ENCODE measurements at places on chromosomes 2 and 18. TPM values are rescaled to one million over a fixed set of nuclear protein-coding genes. Genes with fewer than 3 reads are reported as not detected.
A peak's percentile ranks its signal among the peaks of the same experiment; 100 is the strongest.

MC2R gene
- total RNA-seq = not detected

EMILIN1 gene
- total RNA-seq = 155 TPM

PDCD1 gene
- 1.5 TPM for total RNA-seq

LRP1B gene
- total RNA-seq = 0.42 TPM

IGFBP5 gene
- total RNA-seq = 1,471 TPM

TMEM18 gene
- total RNA-seq = 11.5 TPM

FIGN gene
- total RNA-seq = 11.0 TPM

IL37 gene
- not detected for total RNA-seq

PROKR1 gene
- total RNA-seq = not detected

GRCh38 chr2:105712981-105713596, 31.6 kb upstream of the NCK2 start:
- H3K27ac ChIP-seq = no peak overlapping the region
- no peaks in the 10 kb centered on the region for H3K27me3 ChIP-seq
- peak; percentile 53 for DNase-seq
- H3K36me3 ChIP-seq = no peaks in the 10 kb centered on the region

- no peaks in the 10 kb centered on the region for H3K36me3 ChIP-seq
- no peak overlapping the region for H3K4me3 ChIP-seq
- H3K27me3 ChIP-seq = no peaks in the 10 kb centered on the region
These were observed 176.7 kb upstream of the PKDCC start for GRCh38 chr2:41871080-41871479.

DNA sequence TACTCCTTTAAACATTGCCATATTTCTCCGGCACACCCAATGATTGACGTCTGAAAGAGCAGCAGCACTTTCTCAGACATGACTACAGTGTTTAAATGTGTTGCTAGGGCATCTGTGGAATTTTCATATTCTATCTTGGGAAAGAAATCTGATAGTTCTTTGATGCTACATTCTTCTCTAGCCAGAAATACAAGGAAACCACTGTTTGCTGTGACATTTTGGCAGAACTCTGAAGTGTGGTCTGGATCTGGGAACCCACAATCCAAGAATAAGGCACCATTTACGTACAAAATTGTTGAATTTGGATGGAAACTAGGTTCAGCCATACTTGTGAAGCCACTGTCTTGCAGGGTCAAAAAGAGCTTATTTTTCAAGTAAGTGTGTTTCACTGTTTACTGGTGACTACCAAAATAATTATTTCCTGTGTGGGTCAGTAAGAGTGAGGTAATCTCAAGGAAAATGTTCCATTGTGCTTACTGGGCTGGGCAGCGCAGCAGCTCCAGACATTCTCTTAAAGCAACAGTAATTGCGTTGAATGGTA, 21.3 kb upstream of the CD28 start:
- peaks cover 69% of the 10 kb centered on the region for H3K4me1 ChIP-seq
- DNase-seq = peak; percentile 42
- H3K4me3 ChIP-seq = no peak overlapping the region
- H3K27ac ChIP-seq = peak overlapping the region; percentile 72
- H3K27me3 ChIP-seq = no peaks in the 10 kb centered on the region

DNA sequence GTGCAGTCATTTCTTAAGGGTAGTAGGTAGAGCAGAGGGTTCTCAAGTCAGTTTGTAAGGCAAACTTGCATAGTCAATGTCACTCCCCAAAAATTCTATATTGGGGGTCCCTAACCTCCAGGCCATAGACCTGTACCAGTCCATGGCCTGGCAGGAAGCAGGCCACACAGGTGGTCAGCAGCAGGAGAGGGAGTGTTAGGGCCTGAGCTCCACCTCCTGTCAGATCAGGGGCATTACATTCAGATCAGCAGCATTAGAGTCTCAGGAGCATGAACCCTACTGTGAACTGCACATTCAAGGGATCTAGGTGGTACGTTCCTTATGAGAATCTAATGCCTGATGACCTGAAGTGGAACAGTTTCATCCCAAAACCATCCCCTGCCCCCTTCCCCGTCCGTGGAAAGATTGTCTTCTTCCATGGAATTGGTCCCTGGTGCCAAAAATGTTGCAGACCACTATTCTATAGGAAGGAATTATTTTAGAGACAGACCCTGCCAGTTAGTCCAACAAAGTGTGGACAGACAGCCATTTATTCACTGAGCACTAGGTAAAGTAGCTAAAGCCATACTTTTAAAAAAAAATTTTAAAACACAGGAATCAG, 6.7 kb downstream of the COA5 start:
- no peaks in the 10 kb centered on the region for H3K27me3 ChIP-seq
- peak; percentile 78 for DNase-seq
- H3K4me3 ChIP-seq = no peak overlapping the region

DNA sequence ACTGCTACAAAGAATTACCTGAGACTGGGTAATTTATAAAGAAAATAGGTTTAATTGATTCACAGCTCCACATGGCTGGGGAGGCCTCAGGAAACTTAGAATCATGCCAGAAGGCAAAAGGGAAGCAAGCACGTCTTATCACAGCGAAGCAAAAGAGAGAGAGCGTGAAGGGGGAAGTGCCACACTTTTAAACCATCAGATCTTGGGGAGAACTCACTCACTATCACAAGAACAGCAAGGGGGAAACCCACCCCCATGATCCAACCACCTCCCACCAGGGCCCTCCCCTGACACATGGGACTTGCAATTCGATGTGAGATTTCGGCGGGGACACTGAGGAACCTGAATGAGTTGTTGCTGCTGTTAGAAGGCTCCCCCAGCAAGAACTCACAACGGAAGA, 220.2 kb upstream of the PIEZO2 start:
- no peak overlapping the region for H3K27ac ChIP-seq
- H3K27me3 ChIP-seq = no peaks in the 10 kb centered on the region
- no peaks in the 10 kb centered on the region for H3K4me1 ChIP-seq

GRCh38 chr2:44623622-44624351, 262.0 kb downstream of the CAMKMT start:
- DNase-seq = no peak
- no peaks in the 10 kb centered on the region for H3K27me3 ChIP-seq
- H3K4me1 ChIP-seq = no peaks in the 10 kb centered on the region

- H3K36me3 ChIP-seq = no peaks in the 10 kb centered on the region
- no peak for DNase-seq
- H3K4me3 ChIP-seq = no peak overlapping the region
- no peak overlapping the region for H3K27ac ChIP-seq
- no peaks in the 10 kb centered on the region for H3K4me1 ChIP-seq
These were observed 51.7 kb upstream of the ACVR2A start for GRCh38 chr2:147792966-147793617.

GRCh38 chr2:53202063-53202462, 565.5 kb upstream of the CHAC2 start:
- H3K4me1 ChIP-seq = no peaks in the 10 kb centered on the region
- no peak overlapping the region for H3K4me3 ChIP-seq
- H3K36me3 ChIP-seq = no peaks in the 10 kb centered on the region
- DNase-seq = no peak

GRCh38 chr2:20212459-20212870, 12.5 kb downstream of the SDC1 start:
- no peak overlapping the region for H3K4me3 ChIP-seq
- H3K36me3 ChIP-seq = no peaks in the 10 kb centered on the region
- DNase-seq = no peak
- H3K4me1 ChIP-seq = no peaks in the 10 kb centered on the region

DNA sequence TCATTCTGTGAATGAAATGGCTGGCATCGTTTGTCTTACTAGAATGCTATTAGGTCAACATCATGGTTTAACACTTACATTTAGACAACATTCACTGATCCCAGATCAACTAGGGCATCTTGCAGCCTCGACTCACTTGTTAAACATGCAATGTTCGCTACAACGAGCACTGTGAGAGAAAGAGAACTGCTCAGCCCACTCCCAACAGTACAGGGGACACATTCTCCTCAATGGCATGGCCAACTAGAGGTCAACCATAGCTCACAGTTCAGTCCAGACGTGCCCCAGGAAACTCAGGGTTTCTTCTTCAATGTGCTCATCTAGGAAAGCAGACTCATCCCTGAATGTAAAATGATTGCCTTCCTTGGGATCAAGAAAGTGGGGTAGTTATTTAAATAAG, 5.9 kb downstream of the WIPF1 start:
- H3K4me3 ChIP-seq = no peak overlapping the region
- H3K36me3 ChIP-seq = no peaks in the 10 kb centered on the region
- peaks cover 63% of the 10 kb centered on the region for H3K4me1 ChIP-seq
- H3K27me3 ChIP-seq = no peaks in the 10 kb centered on the region

DNA sequence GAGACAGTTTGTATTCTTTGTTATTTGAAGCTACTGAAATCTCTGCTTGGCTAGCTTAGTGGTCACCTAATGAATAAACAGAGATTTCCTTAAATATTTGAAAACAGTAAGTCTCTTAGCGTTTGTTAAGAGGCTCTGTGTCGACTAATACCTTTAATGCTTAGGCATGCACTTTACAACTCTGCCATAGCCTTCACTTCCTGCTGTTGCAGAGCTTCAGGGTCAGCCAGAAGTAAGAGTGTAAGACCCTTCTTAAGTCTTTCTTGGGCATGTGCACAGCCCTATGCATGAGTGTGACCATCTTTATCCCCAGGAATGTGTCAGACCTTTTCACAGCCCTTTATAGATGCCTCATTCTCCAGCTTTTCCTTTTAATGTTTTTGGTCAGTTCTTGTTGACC, 195.3 kb upstream of the ALPP start:
- no peak overlapping the region for H3K27ac ChIP-seq
- H3K4me1 ChIP-seq = no peaks in the 10 kb centered on the region
- no peaks in the 10 kb centered on the region for H3K27me3 ChIP-seq
- H3K36me3 ChIP-seq = no peaks in the 10 kb centered on the region
- no peak for DNase-seq
- no peak overlapping the region for H3K4me3 ChIP-seq

- DNase-seq = no peak
- H3K27ac ChIP-seq = no peak overlapping the region
- no peaks in the 10 kb centered on the region for H3K4me1 ChIP-seq
- H3K27me3 ChIP-seq = no peaks in the 10 kb centered on the region
These were observed 66.1 kb upstream of the MBOAT2 start for GRCh38 chr2:9069543-9069942.

GRCh38 chr2:201939453-201939941, 94.2 kb upstream of the FZD7 start:
- no peaks in the 10 kb centered on the region for H3K4me1 ChIP-seq
- peaks cover 5% of the 10 kb centered on the region for H3K27me3 ChIP-seq
- no peak overlapping the region for H3K27ac ChIP-seq

DNA sequence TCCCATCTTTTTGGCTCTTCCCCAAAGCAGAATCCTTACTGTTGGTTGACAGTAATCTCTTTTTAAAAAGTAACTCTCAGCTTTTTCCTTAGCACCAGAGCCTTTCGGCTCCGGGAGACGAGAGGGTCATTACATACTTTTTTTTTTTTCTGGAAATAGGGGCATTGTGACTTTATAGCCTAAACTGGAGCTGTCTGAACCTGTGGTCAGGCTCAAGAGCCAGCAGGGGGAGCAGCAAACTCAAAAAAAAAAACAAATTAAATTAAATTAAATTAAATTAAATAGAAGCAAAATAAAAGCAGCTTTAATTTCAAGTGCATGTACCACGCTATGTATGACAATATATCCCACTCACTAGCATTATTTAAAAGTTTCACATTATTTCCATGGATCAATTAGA, 156.6 kb downstream of the DTNA start:
- H3K4me3 ChIP-seq = no peak overlapping the region
- no peak overlapping the region for H3K27ac ChIP-seq
- DNase-seq = no peak

GRCh38 chr2:8934338-8934737, 69.1 kb downstream of the MBOAT2 start:
- H3K27me3 ChIP-seq = no peaks in the 10 kb centered on the region
- no peaks in the 10 kb centered on the region for H3K4me1 ChIP-seq
- no peaks in the 10 kb centered on the region for H3K36me3 ChIP-seq
- H3K4me3 ChIP-seq = no peak overlapping the region

DNA sequence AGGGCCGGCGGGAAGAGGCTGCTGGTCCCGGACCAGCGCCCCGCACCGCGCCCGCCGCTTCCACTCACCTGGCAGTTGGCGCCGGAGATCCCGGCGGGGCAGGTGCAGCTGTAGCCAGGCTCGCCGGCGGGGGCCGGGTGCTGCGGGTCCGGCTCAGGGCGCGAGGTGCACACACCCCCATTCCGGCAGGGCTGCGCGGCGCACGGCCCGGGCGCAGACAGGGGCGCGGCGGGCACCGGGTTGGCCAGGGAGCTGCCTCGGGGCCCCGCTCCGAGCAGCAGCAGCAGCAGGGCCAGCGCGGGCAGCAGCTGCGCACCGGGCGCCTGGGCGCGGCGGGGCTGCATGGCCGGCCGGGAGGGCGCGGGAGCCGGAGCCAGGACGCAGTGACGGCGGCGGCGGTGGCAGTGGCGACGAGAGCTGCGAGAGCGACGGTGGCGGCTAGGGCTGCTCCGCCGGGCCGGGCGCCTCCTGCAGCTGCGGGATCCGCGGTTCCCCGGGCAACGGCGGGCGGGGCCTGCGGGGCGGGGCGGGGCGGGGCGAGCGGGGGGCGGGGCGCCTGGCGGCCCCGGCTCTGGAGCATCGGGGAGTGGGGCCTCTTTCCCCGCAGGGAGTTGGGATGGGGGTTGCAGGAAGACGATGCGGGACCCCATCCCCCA, at the start of gene DNER:
DNER (minus strand) TSS at position 476 of the 656 bp plus-strand sequence; CDS start at position 344, 132 bp downstream.
- peak within 1 kb of the TSS; percentile 55 for H3K4me3 ChIP-seq
- peaks cover 31% of the 10 kb centered on the region for H3K27me3 ChIP-seq
- H3K27ac ChIP-seq = no peak within 1 kb of the TSS
- no peaks in the 10 kb centered on the region for H3K36me3 ChIP-seq
- DNase-seq = no peak

GRCh38 chr2:125004106-125004800, 979.2 kb downstream of the CNTNAP5 start:
- no peak overlapping the region for H3K27ac ChIP-seq
- no peaks in the 10 kb centered on the region for H3K27me3 ChIP-seq
- H3K4me1 ChIP-seq = no peaks in the 10 kb centered on the region
- DNase-seq = no peak
- H3K36me3 ChIP-seq = no peaks in the 10 kb centered on the region

DNA sequence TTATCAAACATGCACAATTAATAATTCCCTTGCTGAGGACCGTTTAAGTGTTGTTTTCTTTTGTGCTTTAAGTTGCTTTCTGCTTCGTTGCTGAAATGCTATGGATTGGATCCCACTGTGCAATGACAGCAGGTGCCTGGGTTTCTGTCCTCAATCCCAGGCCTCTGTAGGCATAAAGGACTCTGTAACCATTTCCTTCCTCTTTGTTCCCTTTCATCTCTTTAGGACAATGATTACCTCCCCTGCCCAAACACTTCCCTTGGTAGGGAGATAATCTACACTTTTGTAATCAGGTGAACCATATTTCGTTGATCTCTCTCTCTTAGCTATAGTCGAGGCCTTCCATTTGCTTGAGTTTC, 58.6 kb upstream of the LYPD6B start:
- DNase-seq = no peak
- H3K4me3 ChIP-seq = no peak overlapping the region
- H3K4me1 ChIP-seq = no peaks in the 10 kb centered on the region

DNA sequence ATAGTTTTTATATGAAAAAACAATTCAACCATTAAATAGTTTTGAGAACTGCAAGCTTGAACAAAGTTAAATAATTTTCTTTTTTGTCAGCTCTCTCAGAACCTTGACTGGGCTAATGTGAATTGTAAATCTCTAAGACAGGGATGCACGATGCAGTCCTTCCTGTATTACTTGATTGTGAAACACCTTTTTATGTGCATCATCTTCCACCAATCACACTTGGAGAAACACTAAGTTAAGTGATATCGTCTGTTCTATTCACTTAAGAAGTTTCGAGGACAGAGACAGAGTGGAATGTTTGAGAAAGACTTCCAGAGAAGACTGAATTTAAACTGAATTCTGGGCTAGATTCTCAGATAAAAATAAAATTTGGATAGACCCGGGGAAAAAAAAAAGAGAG, 238.2 kb downstream of the MREG start:
- no peak overlapping the region for H3K27ac ChIP-seq
- H3K27me3 ChIP-seq = no peaks in the 10 kb centered on the region

Data from esophagus muscularis mucosa (tissue), 4 donors.